NCI-H2029 (cell line): ENCODE measurements at places on chromosomes 12 and 14.

GRCh38 chr12:128969480-128970055, 116.3 kb downstream of the GLT1D1 start:
- DNase-seq: peak; percentile 97

GRCh38 chr12:24398605-24399004, 449.1 kb upstream of the SOX5 start:
- DNase-seq: no peak

- DNase-seq: no peak
These were observed 151.4 kb downstream of the MED13L start for GRCh38 chr12:116125956-116126566.

- no peak for DNase-seq
These were observed 25.0 kb upstream of the GSG1 start for GRCh38 chr12:13128291-13128965.

GRCh38 chr12:125852116-125852515, 786.9 kb downstream of the AACS start:
- DNase-seq: no peak

- DNase-seq: no peak
These were observed 40.5 kb downstream of the GALC start for GRCh38 chr14:87952307-87953094.

GRCh38 chr12:42282294-42282693, 43.6 kb downstream of the ZCRB1 start:
- DNase-seq: no peak

- peak; percentile 72 for DNase-seq
These were observed 87.4 kb downstream of the OTOGL start for GRCh38 chr12:80186727-80187217.

- DNase-seq: no peak
These were observed 218.3 kb downstream of the FOXN3 start for GRCh38 chr14:89198544-89199329.

DNA sequence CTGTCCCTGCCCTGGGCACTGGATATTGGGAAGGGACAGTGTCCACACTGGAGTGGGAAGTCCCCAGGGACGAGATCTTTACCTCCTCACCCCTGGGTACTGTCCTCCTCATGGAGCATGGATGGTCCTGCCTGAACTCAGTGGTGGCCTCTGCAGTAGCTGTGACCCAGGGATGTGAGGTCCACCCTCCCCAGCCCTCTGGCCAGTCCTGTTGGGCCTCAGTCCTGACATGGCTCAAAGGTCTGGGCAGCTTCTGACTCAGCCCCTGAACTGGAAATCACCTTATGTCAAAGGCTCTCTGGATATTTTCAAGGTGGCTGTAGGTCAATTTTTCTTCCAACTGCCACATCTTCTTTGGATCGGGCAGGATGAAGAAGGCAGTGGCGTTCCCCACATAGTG, 24.4 kb downstream of the SERPINA1 start:
- DNase-seq: no peak

GRCh38 chr12:119681111-119681510, 13.2 kb downstream of the PRKAB1 start:
- no peak for DNase-seq

DNA sequence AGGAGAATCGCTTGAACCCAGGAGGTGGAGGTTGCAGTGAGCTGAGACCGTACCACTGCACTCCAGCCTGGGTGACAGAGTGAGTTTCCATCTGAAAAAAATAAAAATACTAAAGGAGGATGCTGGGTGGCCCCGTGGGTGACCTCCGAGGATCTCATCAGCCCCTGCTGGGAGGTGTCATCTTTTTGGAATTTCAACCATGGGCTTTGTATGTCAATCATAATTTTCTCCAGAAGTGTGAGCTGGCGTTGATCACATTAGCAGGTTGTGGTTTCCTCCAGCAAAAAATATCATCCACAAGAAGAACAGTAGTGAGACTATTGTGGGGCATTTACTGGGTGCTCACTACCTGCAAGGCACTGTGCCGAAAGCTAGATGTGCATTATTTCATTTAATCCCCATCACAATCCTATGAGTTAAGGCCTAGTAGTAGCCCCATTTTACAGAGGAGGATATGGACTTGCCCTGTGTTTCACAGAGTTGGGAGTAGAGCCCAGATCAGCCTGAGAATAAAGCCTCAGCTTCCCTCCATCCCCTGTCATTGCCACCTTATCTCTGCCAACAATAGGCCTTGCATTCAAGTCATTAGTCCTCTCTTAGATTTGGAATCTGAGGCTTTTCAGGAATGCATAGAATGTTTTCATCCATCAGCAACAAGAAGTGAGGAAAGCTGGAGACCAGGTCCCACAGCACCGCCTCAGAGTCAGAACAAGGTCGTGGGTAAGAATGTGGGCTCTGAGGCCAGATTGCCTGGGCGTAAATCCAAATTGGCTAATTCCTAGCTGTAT, 39.8 kb downstream of the SVOP start:
- DNase-seq: no peak

GRCh38 chr12:132630672-132631071, 12.1 kb downstream of the P2RX2 start:
- DNase-seq: no peak
